ENCODE measurements at places on chromosomes 4 and X.
A peak's percentile ranks its signal among the peaks of the same experiment; 100 is the strongest.

DNA sequence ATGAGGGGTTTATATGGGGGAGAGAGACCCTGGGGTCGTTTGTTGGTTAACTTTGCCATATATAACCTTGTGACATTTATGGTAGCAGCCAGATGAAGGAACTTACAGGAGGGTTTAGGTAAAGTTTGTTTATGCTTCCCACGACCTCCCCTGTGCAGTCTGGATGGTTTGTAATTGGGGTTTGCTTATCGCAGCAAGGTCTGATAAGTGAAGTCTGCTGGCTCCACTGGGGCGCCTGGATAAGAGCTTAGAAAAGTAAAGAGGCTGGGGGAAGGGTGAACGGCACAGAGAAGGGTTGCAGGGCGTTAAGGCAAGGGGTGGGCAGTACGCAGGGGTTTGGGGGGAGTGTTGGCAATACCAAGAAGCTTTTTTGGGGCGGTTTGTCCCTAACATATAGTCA lies 98.7 kb downstream of the KDM6A start:
- DNase-seq = no peak

DNA sequence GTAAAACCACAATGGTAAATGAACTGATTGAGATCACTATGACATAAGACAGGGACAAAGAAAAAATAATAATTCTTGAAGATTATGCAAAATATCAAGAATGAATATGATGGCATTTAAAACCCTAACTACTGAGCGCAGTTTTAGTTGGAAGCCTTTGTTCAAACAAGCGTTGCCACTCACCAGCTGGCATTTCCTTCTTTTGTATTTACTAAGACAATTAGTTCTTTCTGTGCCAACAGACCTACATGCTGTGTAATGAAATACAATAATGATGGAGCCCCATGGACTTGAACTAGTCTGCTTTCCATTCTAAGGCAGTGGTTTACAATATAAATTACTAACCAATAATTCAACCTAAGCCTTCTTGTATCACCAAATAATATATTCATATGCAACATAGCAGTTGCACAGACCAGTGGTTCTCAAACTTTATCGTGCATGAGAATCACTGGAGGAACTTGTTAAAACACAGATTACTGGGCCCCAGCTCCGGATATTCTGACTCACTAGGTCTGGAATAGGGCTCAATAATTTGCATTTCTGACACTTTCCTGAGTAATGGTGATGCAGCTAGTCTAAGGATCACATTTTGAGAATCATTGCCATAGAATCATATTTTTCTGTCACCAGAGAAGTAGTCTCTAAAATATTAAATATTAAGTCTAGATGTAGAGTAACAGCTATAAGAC lies 196.4 kb upstream of the MAGEB18 start:
- DNase-seq = no peak

DNA sequence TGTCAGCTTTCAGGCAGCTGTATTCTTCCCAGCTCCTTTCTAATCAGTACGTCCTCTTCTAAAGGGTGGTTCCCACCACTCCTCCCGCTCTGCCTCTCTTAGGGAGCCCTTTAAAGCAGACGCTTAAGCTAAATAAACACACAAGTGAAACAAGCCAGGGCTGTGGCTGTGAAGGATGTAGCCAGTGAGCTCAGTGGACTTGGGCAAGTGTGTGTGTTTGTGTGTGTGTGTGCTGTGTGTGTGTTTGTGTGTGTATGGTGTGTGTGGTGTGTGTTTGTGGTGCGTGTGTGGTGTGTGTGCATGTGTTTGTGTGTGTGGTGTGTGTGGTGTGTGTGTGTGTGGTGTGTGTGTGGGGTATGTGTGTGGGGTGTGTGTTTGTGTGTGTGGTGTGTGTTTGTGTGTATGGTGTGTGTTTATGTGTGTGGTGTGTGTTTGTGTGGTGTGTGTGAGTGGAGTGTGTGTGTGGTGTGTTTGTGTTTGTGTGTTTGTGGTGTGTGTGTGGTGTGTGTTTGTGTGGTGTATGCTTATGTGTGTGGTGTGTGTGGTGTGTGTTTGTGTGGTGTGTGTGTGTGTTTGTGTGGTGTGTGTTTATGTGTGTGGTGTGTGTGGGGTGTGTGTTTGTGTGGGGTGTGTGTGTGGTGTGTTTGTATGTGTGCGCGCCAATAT lies 283.3 kb downstream of the PTTG2 start:
- DNase-seq = no peak

GRCh38 chr4:161949946-161950725 lies 213.7 kb downstream of the FSTL5 start:
- no peak for DNase-seq

GRCh38 chr4:76703123-76703490 lies 194.8 kb downstream of the SOWAHB start:
- DNase-seq = no peak

- DNase-seq = peak; percentile 93
These were observed 222.4 kb downstream of the CRLF2 start for GRCh38 chrX:989959-990510.

- no peak for DNase-seq
These were observed 164.8 kb upstream of the PITX2 start for GRCh38 chr4:110787707-110788106.

DNA sequence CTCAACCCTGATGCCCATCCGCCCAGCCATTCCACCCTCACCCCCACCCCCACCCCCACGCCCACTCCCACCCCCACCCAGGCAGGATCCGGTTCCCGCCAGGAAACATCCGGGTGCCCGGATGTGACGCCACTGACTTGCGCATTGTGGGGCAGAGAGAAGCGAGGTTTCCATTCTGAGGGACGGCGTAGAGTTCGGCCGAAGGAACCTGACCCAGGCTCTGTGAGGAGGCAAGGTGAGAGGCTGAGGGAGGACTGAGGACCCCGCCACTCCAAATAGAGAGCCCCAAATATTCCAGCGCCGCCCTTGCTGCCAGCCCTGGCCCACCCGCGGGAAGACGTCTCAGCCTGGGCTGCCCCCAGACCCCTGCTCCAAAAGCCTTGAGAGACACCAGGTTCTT lies at the start of gene MAGEA1:
Gene MAGEA1 (plus strand): TSS at position 154 of the 400 bp plus-strand sequence. CDS start 3,106 bp downstream, outside the sequence.
- no peak for DNase-seq

- DNase-seq = no peak
These were observed 8.3 kb downstream of the IL21 start for GRCh38 chr4:122612540-122612939.

All from retina (tissue), 1 donor.